Activated CD4-positive, alpha-beta T cell treated with anti-CD3 and anti-CD28 coated beads, Interleukin-2, amount 50 U/mL, for 48 hours (primary cell): ENCODE measurements at places on chromosomes 11 and 22.

- no peak for DNase-seq
These were observed 1114.2 kb upstream of the RAG2 start for GRCh38 chr11:37712251-37712650.

- no peak for DNase-seq
These were observed 7.4 kb downstream of the DESI1 start for GRCh38 chr22:41613456-41613855.

DNA sequence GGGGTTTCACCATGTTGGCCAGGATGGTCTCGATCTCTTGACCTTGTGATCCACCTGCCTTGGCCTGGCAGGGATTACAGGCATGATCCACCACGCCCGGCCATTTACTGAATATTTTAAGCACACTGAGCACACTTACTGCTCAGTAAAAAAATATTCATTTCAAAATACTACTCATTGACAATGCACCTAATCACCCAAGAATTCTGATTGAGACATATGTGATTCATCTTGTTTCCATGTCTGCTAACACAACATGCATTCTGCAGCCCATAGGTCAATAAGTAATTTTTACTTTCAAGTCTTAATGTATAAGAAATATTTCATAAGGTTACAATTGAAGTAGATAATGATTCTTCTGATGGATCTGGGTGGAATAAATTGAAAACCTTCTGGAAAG, 4.2 kb upstream of the OR52J3 start:
- DNase-seq: no peak

DNA sequence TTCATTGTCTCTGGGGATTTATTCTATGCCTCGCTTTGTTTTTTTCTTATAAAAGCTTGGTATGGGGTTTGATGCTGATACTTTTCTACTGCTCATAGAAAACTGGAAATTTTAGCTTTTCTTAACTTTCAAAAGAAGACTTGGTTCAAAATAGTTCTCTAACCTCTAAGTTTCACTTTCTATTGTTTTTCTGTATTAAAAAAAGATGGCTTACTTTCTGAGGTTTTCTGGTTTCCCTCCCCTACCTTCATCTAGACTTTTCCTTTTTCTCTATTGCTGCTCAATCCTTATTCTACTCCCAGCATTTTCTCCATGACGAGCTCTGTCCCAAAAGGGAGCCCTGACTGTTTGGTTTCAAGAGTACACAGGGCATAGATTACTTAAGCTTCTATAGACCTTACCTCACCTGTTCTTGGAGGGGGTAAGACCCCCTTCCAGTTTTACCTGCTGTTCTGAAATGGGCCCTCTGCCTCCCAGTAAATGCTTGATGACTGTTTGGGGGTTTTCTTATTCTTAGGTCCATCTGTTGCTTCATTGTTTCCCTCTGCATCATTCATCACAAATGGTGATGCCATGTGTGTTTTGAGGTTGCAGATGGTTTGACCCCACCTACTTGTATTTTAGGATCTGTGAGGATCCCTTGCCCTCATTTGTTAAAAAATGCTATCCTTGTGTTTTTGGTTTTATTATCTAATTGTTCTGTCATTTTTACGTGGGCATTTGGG, 29.5 kb downstream of the DNHD1 start:
- no peak for DNase-seq

DNA sequence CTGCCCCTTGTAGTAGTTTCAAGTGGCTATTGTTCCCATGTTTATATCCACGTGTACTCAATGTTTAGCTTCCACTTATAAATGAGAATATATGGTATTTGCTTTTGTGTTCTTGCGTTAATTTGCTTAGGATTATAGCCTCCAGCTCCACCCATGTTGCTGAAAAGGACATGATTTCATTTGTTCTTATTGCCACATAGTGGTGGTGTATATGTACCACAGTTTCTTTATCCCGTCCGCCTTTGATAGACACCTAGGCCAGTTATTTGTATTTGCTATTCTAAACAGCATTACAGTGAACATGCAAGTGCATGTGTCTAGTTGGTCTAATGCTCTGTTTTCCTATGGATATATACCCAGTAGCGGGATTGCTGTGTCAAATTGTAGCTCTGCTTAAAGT, 6.8 kb downstream of the OR51B2 start:
- no peak for DNase-seq

- DNase-seq: no peak
These were observed 1.0 kb upstream of the LIF start for GRCh38 chr22:30247561-30247960.

DNA sequence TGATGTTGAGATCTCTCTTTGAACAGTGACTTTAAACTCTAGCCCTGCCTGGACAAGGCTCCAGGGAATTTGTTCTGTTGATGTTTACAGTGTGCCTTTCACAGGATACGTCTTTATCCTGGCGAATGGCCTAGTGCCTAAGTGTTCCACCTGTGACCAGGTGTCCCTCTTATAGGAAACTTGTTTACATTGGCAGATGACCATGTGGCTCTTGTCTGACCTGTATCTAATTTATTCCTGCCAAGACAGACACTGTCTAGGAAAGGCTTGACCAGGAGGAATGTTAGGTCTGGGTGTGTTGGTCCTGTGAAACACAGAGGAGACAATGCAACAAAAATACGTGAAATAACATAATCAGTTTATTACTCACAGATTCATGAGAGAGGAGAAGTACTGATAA, 875.6 kb downstream of the METTL15 start:
- DNase-seq: no peak

DNA sequence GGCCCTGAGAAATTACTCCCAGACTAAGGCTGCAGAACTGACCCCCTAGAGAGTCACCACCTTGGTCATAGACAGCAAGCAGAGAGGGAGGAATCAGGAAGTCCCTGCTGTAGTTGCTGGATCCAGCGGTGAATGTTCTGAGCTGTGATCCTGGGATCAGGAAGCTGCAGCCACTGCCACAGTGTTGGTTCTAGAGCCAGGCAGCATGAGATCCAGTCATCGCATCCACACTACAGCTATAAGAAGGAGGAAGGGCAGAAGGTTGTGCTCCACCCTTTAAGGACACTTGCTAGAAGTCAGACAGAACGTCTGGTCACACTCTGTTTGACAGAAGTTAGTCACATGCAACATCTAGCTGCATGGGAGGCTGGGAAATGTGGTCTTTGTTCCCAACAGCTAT, 104.7 kb upstream of the OR4B1 start:
- no peak for DNase-seq

DNA sequence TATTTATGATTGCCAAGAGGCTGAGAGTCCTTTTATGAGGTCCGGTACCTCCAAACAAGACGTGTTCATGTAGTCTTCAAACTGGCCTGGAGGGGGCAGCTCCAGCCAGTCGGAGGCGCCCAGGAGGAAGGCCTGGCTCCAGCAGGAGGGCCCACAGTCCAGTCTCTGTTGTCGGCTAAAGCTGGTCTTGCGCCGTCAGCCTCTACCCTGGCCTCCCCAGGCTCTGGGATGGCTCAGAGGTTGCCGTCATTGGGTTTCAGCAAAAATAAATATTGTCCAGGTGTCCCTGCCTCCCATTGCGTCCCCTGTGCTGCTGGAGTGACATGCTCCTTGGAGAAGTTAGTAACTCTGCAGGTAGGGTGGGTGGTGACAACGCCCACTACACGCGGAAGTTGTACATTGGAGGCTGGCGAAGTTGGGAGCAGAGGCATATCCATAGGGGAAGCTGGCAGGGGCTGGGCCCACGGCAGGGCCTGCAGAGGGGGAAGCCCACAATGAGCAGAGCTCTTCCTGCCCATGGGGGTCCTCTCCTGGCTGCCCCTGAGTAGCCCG, 1.0 kb upstream of the SLC25A1 start:
- DNase-seq: peak; percentile 53

DNA sequence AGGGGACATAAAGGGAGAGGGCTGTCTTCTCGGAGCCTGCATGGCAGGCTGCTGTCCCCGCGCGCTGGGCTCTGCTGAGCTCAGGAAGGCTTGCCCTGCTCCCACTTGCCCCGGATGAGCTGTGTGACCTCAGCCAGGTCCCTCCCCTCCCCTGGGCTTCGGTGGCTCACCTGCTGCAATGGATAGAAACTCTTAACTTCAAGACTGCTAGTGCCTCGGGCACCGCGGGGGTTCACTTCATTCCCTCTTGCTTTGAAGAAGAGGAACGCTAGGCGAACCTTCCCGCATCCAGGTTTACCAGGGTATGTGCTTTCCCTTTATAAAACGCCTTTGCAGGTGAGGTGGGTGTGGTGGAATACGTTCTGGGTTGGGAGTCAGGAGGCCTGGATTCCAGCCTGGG, 115.0 kb downstream of the PHF21B start:
- no peak for DNase-seq

DNA sequence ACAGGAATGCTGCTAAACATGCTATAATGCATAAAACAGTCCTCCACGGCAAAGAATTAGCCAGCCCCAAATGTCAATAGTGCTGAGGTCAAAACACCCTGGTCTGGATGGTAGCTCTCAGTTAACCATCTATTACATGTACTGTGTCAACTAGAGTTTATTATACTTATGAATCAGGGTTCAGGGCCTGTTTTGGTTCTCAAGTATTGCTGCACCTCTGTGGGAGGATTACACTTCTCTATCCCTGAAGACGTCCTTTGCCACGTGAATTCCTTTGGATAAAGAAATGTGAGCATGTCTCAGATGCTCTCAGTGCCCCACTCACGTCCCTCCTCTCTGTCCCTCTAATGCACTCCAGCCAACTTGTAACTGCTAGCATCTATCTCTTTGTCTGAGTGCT, 53.4 kb downstream of the SLC1A2 start:
- DNase-seq: no peak

DNA sequence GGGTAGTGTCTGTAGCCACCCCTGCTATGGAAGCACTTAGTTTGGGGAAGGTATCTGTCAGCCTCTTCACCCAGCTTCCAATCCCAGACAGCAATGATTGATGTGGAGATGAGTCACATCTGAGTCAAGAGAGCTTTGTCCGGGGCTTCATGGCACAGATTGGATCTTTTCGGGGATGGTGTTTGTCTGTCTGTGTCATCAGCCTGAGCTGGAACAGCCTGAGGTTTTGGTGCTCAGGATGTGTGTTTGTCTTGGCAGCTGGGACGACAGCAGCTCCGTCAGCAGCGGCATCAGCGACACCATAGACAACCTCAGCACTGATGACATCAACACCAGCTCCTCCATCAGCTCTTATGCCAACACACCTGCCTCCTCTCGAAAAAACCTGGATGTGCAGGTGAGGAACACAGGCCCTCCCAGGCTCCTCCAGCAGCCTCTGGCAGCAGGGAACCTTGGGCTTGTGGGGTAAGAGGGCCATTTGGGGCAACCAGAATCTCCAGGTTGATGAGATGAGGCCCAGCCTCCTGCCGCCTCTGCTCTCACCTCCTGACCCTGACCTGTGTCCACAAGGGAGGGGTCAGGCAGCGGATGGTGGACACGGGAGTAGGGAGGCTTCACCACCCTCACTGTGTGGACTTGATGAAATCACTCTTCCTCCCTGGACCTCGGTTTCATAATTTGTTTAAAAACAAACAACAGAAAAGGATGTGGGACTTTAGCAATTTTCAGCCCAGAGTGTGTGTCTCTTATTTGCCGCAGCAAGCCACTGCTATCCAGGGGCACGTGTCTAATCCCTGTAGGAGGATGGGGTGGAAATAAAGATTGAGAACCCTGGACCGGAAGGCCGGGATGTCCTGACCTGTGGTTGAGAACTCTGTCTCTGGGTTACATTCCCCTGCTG, 124.3 kb downstream of the DBX1 start:
- DNase-seq: no peak

DNA sequence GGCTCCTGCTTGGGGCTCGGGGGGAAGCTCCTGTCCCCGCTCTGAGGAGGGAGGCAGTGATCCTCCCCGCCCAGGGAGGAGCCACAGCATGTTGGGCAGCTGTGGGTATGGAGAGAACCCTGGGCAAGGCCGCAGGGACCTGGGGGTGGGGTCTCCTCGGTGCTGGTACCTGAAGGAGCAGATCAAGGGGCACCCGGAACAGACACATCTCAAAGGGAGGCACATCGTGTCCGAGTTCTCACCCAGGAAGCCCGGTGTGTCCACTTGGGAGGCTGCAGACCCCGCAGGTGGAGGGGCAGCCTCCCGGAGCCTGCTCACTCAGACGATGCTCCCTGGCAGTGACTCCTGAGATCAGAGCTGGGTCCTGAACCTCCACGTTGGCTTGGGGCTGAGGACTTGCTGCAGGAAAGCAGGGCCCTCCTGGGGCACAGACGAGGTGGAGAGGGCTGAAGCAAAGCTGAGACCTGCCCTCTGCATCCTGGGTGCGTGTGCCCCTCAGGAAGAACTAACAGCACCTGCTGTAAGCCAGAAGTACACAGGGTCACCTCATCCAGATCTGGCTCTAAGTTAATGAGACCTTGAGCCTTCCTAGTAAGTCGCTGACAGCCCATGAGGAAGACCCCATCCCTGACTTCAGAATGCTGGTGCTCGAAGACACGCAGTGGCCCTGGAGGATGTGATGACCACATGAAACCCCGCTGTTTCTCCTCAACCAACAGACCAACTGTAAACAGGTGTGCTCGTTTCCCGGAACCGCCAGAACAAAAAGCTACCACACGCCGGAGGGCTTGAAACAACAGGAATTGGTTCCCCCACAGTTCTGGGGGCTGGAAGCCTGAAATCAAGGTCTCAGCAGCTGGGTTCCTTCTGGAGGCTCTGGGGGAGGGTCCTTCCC, 5.9 kb upstream of the OSBPL5 start:
- DNase-seq: no peak

DNA sequence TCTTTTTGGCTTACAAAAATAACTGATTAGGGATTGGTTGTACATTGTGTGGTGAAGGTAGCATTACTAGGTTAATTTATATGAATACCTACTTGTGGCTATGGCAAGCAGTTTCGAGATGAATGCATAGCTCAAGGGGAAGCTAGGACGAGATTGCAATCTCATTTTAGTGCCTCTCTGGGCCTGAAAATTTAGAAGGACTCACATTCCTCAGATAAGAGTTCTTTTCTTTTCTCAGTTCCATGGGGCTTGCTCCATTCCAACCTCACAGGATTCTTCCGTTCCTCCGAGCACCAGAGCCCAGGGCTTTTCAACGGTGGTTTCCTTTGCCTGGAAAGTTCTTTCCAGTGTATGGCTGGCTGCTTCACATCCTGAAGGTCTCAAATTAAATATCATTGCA, 82.1 kb downstream of the CECR2 start:
- DNase-seq: no peak

DNA sequence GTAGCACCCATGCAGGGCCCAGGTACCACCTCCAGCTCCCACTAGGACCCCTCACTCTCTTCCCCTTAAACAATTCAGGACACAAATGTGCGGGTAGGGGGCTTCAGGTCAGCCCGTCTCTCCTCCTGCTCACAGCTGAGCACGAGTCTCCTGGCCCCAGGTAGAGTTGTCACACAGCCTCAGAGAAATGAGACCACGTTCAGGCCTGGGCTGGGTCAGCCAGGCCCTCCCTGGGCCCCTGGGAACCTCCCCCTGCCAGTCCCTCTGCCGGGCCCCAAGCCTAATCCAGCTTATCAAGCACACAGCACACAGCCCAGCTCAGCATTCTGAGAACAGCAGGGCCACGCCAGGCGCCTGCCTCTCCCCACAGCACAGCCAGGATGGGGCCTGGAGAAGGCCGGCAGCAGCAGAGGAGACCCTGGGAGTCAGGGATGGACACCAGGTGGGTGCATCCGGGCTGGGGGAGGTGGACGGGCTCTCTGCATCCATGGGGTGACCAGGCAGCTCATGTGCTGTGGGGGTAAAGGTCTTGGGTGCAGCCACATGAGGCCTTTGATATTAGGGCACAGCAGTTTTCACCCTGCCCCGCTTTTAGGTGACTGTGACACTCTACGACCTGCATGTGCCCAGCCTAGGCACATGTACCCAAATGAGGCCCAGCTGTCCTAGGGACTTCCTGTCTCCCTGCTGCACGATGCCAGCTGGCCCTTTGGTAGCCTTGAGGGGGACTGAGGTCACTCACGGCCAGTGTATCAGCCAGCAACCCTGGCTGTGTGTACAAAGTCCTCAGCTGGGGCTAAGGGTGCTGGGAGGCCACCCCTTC, 87.0 kb downstream of the MORC2 start:
- no peak for DNase-seq
